ENCODE measurements at places on chromosomes 3 and 15.

DNA sequence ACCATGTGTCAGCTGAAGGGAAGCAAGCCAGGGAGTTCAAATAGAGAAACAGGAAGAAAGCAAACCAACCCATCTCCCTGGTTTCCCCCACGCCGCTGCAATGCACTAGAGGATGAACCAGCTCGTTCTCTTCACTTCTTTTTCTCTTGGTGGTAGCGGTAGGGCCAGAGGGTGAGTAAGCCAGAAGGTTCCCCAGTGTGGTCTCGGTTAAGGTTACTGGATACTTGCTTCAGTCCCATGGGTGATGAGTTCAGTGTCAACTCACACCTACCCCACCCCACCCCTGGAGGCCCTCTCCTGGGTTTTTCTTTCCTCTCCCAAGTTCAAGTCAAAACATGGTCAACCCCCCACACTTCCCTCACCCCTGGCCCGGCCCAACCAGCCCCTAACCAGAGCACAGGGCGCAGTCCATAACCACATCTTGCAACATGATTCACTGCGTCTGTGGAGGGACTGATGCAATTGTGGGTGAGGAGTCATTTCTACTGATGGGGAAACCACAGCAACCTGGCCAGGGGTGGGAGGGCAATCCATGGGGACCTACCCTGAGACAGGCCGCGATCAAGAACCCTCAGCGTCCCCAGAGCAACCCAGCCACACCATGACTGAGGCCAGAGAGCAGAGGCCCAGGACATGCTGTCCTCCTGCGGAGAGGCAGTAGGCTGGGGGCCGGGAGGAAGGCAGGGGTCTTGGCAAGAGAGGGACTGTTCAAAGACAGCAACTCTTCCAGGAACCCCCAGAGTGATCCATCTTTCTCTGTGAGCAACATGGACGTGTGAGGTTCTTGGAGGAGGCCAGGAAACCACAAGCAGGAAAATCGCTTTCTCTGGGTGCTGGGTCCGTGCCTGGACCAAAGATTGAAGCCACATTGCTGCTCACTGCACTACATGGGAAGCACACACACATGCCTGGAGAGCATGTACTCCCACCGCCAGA, 276.6 kb downstream of the UACA start:
- DNase-seq: peak; percentile 81

DNA sequence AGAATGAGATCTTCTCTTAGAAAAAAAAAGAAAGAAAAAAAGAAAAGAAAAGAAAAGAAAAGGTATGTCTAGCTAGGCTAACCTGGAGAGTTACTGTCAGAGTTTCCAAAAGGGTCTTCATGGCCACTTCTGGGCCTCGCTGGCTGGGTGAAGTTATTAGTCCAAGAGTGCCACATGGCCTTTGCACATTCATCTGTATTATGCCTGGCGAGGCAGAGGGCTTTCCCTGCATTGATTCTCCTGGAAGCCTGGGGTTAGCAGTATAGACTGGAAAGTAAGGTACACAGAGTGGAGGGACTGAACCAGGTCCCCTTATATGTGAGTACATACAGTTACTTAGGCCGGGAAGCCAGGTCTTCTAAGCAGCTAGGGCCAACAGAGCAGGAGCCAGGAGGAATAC, 54.8 kb upstream of the CGNL1 start:
- DNase-seq: no peak

GRCh38 chr3:72768936-72769335, 79.3 kb downstream of the SHQ1 start:
- DNase-seq: no peak

GRCh38 chr15:63412551-63412950, 30.9 kb upstream of the CA12 start:
- DNase-seq: no peak

GRCh38 chr3:18283680-18284079, 141.5 kb downstream of the SATB1 start:
- no peak for DNase-seq

- no peak for DNase-seq
These were observed 120.4 kb upstream of the IQSEC1 start for GRCh38 chr3:13193320-13194284.

DNA sequence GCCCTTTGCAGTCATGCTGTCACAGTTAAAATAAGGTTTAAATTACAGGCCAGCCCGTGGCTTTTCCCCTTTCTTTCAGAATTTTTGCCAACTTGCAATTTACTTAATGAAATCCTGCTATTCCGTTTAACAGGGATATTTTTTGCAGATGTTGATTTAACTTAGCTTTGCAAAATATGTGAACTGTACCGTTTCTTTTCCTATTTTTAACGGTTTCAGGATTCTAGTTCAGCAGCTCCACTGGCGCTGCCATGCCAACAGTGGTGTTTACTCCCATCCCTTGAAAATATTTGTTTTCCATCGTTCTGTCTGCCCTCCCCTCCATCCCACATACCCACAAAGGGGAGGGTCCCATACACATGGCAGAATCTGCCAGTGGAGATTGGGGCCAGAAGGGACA, 54.3 kb downstream of the SMAD6 start:
- DNase-seq: no peak

DNA sequence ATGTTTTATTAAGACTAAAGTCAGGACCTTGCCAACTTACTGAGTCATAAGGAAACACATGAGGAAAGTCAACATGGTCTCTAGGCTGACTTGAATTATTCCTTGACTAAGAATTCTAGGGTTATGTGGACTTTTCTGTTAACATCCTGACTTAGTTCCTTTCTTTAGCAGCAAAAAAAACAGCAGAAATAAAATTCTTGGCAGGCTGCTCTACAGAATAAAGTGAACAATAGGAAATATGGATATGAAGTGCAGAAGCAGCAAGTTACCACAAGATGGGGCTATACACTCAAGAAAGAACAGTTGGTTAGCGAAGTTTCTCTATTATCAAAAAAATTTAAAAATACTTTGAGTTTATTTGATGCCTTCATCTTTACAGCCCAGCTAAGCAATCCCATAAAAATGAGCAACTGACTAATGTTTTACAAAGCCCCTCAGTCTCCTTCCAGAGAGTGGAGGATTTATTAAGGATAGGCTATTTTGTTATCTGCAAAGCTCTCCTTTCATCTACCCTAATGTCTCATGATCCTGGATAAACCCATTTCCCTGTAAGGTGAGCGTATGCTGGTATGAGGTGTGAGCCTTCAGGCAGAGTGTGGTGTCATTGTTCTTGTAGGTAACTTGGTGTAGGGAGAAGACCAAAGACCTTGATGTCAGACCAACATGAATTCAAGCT, 23.1 kb upstream of the MCCC1 start:
- DNase-seq: no peak

- DNase-seq: no peak
These were observed 900.5 kb downstream of the EPHA3 start for GRCh38 chr3:90007778-90008499.

DNA sequence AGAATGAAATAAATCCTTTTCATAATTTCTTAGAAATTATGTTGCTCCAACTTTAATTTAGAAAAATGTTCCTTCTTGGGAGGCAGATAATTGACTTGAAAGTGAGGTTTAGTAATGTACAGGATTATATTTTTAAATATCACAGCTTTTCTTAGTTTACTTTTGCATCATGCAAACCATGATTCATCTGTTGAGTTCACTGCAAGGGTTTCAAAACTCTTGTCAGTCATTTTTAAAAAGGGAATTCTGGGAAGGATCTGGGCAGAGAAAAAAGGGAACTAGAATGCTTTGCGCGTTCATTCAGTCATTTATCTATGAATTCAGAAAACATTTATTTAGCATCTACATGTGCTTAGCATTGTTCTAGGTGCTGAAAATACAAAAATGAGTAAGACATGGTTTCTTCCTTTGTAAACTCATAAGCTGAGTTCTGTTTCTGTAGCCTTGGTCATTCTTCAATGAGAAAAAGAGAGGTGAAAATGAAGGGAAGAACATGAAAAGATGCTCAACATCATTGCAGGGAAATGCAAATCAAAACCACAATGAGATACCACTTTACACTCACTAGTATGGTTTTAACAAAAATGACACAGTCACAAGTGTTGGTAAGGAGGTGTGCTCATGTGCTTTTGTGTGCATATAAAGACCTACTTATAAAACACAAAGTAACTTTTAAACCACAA, 209.1 kb downstream of the NR1D2 start:
- no peak for DNase-seq

DNA sequence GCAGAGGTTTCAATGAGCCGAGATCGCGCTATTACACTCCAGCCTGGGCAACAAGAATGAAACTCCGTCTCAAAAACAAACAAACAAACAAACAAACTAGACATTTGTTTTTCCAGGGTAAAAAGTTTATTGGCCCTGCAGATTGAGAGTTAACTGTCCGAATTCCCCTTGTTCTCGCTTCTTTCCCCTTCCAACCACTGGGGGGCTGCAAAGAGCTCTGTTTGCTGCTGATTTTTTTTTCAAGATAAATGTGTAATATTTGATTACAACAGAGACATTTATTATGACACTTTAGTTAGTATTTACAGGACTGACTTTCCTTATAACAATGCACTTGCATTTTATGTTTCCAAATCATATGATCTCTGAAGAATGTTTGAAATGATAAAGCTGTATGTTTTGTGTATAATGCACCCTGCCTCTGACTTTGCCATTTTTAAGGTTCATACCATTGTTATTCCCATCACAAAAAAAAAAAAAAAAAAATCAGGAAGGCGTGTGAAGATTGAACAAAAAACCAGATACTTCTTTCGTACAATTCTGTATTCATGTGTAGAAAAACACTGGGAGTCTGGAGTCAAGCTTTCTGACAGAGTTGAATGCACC, 2.8 kb downstream of the CLSTN2 start:
- DNase-seq: no peak

DNA sequence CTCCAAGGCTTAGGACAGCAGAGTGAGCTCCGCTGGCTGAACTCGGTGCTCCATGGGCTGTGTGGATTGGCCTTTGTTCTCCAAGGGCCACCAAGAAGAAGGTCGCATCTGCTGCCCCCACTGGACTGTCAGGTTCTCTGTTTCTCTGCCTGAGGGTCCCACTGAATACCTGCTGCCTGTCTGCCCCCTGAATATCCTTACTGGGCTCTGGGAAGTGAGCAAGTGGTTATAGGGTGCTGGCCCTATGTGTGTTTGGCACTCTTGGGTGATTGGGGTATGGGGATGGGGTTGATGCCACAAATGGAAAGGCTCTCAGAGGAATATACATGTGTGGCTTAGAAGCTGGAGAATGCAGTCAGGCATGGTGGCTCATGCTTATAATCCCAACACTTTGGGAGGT, 82.3 kb downstream of the THSD4 start:
- no peak for DNase-seq

- DNase-seq: no peak
These were observed 234.8 kb downstream of the NR2F2 start for GRCh38 chr15:96565266-96565665.

GRCh38 chr3:197555281-197556261, at the start of gene BDH1:
Gene BDH1 (minus strand): TSS chr3:197555968. CDS start chr3:197546443, 9,525 bp downstream.
- peak; percentile 56 for DNase-seq

DNA sequence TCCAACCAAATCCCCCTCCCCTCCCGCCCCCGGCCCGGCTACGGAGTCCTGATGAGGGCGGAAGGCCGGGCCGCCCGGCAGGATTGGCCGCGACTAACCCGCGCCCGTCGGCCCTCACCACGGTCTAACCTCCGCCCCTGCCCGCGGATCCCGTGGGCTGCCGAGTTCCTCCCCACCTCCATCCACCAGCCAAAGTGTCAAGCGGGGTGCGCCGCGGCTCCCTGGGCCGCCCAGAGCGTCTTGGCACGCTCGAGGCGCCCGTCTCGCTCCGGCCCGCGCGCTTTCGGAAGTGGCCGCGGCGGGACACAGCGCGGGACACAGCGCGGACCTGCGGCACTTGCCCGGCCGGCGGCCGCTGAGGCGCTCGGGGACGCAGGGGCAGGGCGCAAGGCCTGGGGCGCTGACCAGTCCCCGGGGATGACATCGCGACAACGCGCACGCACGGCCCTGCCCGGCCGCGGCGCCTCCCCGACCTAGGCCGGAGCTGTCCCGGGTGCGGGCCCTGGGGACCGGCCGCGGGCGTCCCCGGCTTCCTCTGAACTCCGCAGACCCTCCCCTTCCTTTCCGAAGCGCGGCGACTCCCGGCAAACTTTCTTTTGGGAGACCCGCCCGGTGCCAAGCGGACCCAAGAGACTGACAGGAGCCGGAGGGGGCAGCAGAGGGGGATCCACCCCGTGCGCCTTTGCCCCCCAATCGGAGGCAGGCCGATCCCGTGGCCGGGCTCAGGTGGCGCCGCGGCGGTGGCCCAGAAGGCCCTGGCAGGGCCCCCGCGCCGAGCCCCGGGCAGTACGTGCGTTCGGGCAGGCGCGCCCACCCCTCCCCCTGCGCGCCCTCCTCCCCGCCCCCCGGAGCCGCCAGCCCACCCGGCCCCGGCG, 112.8 kb upstream of the ICE2 start:
- DNase-seq: peak; percentile 61

GRCh38 chr15:49904296-49904695, 214.7 kb downstream of the ATP8B4 start:
- DNase-seq: no peak

DNA sequence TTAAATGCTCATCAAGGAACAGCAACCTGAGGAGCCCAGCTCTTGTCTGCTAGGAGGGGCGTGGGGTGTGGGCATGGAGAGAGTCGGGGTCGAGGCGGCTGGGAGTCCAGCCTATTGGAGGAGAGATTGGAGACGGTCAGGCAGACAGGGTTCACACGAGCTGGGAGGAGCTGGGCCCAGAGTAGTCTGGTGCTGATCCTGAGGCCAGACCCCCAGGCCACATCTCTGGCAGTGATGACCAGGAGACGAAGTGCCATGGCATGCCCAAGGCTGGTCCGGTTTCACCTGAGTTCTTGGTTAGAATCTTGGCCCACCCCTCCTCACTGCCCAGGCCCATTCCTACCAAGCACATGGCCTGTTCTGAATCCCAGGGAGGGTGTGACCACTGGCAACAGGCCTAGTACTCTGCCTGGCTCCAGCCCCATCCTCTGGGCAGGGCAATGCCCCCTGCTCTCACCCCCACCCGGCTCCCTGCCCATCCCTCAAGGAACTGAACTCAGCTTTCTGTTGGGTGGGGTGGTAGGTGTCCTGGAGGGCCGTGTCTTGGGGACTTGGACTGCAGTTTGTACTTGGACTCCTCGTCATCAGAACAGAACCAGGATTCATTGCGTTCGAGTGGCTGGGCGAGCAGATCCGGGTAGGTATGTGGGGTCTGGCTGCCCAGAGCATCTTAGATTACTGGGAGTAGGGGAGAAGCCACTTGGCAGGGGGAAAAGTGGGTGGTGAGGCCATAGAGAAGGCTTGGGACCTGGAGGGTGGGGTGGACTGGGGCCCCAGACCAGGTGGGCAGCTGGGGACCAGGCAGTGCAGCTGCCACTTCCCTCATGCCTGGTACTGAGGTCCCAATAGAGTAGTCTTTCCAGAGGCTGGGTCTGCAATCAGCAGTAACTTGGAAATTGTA, 20.8 kb downstream of the SLC28A1 start:
- DNase-seq: no peak

DNA sequence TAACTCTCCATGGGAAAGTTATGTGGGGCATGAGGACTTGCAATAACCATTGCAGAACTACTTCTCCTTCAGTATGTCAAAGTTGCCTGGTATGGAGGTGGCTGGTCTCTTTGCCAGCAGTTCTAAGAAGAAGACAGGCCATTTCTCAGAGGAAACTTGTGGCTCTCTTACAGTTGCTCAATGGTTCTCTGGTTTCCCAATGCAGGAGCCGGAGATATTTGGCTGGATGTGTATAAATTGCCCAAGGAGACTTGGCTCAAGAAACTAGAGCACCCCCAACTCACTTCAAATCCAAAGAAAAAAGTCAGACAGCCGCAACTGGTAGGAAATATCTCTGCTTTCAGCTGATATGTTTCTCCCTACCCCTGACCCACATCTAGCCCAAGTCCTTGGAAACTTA, 24.2 kb downstream of the WDR93 start:
- DNase-seq: no peak
